ENCODE measurements at places on chromosomes 11 and 22. TPM values are rescaled to one million over a fixed set of nuclear protein-coding genes. Genes with fewer than 3 reads are reported as not detected.

GRCh38 chr11:102001657-102002338 is 45.4 kb upstream of the CFAP300 start:
- H3K4me3 ChIP-seq, result no peak overlapping the region
- no peaks in the 10 kb centered on the region for H3K4me1 ChIP-seq
- H3K27me3 ChIP-seq, result no peaks in the 10 kb centered on the region

GRCh38 chr11:122181372-122181771 is 65.4 kb upstream of the BLID start:
- H3K27ac ChIP-seq, result no peak overlapping the region
- H3K4me1 ChIP-seq, result no peaks in the 10 kb centered on the region
- H3K27me3 ChIP-seq, result no peaks in the 10 kb centered on the region
- H3K4me3 ChIP-seq, result no peak overlapping the region
- no peaks in the 10 kb centered on the region for H3K36me3 ChIP-seq

GRCh38 chr11:15180212-15180792 is 65.6 kb downstream of the INSC start:
- H3K4me1 ChIP-seq, result no peaks in the 10 kb centered on the region
- no peak for DNase-seq

Gene SLC5A12
- polyA plus RNA-seq, result not detected

Gene TYMP
- polyA plus RNA-seq, result 25.5 TPM

- H3K27ac ChIP-seq, result no peak overlapping the region
- peaks cover 3% of the 10 kb centered on the region for H3K36me3 ChIP-seq
- H3K27me3 ChIP-seq, result no peaks in the 10 kb centered on the region
Observed at GRCh38 chr11:112336356-112336886, 75.8 kb upstream of the PLET1 start.

- peaks cover 2% of the 10 kb centered on the region for H3K27me3 ChIP-seq
- no peak overlapping the region for H3K4me3 ChIP-seq
- H3K36me3 ChIP-seq, result no peaks in the 10 kb centered on the region
Observed at GRCh38 chr11:131923309-131923708, 552.9 kb downstream of the NTM start.

- peak overlapping the region; percentile 89 for H3K27ac ChIP-seq
- peaks cover 10% of the 10 kb centered on the region for H3K27me3 ChIP-seq
- H3K4me3 ChIP-seq, result no peak overlapping the region
- peaks cover 32% of the 10 kb centered on the region for H3K4me1 ChIP-seq
- no peak for DNase-seq
- H3K36me3 ChIP-seq, result no peaks in the 10 kb centered on the region
Observed at GRCh38 chr11:8773916-8774539, 91.4 kb downstream of the RPL27A start.

DNA sequence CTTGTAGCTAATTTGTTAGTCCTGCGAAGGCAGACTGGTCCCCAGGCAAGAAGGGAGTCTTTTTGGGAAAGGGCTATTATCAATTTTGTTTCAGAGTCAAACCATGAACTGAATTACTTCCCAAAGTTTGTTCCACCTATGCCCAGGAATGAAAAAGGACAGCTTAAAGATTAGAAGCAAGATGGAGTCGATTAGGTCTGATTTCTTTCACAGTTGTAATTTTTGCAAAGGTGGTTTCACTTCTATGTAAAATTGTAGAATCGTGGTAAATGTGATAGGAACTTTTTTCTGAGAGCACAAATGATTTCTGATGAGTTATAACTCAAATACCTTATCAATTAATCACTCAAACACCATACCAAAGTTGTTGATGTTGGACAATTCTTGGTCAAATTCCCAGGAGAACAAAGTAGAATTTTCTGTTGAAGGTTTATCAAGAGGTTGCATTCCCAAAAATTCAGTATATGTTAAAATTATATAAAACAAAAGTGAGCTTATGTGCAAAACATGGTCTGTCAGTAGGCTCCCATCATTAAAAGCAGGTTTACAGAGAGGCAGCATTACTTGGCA is 2.9 kb upstream of the CTSC start:
- H3K27ac ChIP-seq, result peak overlapping the region; percentile 93
- H3K27me3 ChIP-seq, result peaks cover 12% of the 10 kb centered on the region
- peaks cover 66% of the 10 kb centered on the region for H3K4me1 ChIP-seq
- peaks cover 3% of the 10 kb centered on the region for H3K36me3 ChIP-seq
- no peak for DNase-seq

Data from immature natural killer cell (primary cell).